ENCODE measurements at places on chromosomes 7 and 10.

DNA sequence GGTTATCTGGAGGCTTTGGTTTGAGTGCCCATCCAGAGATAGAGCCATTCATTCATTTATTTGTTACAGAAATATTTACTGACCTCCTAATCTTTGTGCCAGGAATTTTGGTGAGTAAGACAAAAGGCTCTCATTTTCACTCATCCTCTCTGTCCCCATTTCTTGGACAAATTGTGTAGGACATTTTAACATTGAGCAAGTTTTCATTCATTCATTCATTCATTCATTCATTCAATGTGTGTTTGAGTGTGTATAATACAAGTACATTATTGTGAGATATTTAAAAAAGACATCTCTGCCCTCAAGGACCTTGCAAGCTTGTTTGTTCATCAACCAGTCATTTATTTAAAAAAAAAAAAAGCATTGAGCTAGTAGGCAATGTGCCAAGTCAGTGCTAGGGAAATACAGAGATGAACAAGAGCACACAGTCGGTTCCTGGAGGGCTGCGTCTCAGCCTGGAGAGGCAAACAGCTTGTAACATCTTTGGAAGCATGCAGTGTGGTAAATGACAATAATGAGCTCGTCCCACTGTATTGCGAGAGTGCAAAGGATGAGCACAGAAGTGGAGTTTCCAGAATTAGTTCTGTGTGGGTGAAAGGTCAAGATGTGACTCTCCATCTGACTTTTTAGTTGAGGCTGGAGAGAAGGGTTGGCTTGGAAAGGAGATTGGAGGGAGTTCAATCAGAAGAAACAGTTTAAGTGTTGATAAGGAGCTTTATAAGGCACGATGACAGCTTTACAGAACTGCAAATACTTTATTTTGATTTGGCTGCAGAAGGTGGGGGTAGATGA, 50.5 kb upstream of the HBP1 start:
- DNase-seq, result no peak

- DNase-seq, result no peak
Observed at GRCh38 chr10:22344249-22344648, 1.0 kb upstream of the SPAG6 start.

- no peak for DNase-seq
Observed at GRCh38 chr7:105800442-105800841, 76.0 kb downstream of the ATXN7L1 start.

- no peak for DNase-seq
Observed at GRCh38 chr10:16011548-16011947, 151.2 kb upstream of the MINDY3 start.

DNA sequence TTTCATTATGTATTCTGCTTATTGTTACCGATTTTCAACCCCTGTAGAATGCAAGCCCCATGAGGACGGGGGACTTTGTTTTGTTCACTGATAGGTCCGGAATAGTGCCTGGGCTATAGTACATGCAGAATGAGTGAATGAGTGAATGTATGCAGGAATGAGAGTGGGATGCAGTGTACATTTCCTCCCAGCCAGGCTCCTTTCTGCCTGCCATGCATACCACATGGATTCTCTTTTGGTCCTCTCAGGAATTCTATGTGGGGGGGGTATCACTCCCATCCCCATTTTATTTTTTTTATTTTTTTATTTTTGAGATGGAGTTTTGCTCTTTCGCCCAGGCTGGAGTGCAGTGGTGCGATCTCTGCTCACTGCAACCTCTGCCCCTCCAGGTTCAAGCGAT, 16.7 kb downstream of the TRIM56 start:
- no peak for DNase-seq

All from effector CD4-positive, alpha-beta T cell (primary cell).